Activated naive CD4-positive, alpha-beta T cell treated with anti-CD3 and anti-CD28 coated beads, Interleukin-2, amount 10 ng/mL, durations not matched to agents 5 hours and 36 hours (primary cell): ENCODE measurements at places on chromosomes 11 and 22. TPM values are rescaled to one million over a fixed set of nuclear protein-coding genes. Genes with fewer than 3 reads are reported as not detected.

The MGAT3 gene
- total RNA-seq, result 11.4 TPM

The CALCA gene
- not detected for total RNA-seq

The CEP126 gene
- 0.51 TPM for total RNA-seq

The DGAT2 gene
- total RNA-seq, result 0.46 TPM

The PHF21B gene
- total RNA-seq, result not detected

The MN1 gene
- total RNA-seq, result 0.46 TPM

The SHISAL1 gene
- not detected for total RNA-seq

The FUT4 gene
- 6.1 TPM for total RNA-seq

The ACCS gene
- total RNA-seq, result 52.3 TPM

The SCN4B gene
- total RNA-seq, result not detected

The LDHAL6A gene
- not detected for total RNA-seq
